ENCODE measurements at places on chromosomes 11 and 22.

- peak; percentile 83 for DNase-seq
These were observed 1.3 kb downstream of the MACROD1 start for GRCh38 chr11:64164392-64165312.

DNA sequence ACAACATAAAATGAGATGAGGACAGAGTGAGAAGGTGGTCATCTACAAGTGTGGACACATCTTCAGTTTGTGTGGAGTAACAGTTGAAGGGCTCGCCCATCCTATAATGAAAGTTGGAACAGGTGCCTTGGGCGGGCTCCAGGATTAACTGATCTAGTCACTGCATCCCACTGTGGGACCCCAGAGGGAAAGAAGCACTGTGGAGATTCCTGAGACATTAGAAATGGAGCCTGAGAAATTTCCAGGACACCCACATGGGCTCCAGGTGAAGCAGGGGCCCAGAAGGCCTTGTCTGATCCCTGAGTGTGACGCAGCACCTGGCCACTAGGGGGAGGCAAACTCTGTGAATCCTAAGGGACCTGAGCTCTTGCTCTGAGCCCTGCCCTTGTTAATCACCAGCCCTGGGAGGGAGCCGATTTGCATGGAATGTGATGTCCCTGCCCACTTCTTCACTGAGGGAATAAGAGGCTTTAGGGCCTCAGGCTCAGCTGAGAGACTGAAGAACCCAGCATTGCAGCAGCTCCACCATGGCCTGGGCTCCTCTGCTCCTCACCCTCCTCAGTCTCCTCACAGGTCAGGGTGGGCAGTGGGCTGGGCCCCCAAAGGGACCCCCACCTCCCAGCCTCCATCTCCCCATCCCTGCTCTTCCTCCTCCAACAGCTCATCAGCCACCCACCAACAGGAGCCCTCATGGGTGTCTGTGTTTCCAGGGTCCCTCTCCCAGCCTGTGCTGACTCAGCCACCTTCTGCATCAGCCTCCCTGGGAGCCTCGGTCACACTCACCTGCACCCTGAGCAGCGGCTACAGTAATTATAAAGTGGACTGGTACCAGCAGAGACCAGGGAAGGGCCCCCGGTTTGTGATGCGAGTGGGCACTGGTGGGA lies 98.4 kb downstream of the VPREB1 start:
- DNase-seq, result no peak

- no peak for DNase-seq
These were observed 37.9 kb downstream of the MUC2 start for GRCh38 chr11:1112351-1113191.

GRCh38 chr11:11239959-11240358 lies 113.1 kb downstream of the CSNK2A3 start:
- no peak for DNase-seq

- DNase-seq, result no peak
These were observed 1.6 kb upstream of the CRYBA4 start for GRCh38 chr22:26620197-26620596.

DNA sequence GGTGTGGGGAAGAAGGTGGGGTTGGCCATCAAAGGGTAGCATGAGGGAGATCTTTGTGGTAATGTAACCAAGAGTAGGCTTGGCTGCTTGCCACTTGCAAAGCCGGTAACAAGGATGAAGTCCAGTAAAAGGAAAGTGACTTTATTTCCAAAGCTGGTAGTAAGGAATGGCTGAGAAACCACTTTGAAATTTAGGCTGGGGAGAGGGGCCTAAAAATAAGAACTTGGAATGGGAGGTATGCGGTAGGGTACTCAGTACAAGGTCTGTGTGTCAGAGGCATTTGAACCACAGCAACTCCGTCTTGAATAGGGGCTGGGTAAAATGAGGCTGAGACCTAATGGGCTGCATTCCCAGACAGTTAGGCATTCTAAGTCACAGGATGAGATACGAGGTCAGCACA lies 216.0 kb upstream of the ISX start:
- no peak for DNase-seq

- DNase-seq, result no peak
These were observed 234.0 kb downstream of the MIAT start for GRCh38 chr22:26891429-26891828.

DNA sequence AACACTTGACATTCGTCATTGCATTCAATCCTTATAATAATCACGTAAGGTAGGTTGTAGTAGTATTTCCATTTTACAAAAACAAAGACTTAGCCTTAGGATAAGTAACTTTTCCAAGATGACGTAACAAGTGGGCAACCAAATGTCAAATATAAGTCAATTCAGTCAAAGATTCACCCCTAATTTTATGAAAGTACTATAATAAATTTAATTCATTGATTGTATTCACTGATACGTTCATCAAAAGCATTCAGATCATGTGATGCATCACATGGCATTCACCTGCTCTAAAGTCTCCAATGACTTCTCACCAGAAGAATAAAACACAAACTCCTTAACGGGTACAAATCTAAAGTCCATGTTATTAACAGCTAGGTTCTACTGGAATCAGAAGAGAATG lies 2.1 kb downstream of the KIF18A start:
- DNase-seq, result no peak

DNA sequence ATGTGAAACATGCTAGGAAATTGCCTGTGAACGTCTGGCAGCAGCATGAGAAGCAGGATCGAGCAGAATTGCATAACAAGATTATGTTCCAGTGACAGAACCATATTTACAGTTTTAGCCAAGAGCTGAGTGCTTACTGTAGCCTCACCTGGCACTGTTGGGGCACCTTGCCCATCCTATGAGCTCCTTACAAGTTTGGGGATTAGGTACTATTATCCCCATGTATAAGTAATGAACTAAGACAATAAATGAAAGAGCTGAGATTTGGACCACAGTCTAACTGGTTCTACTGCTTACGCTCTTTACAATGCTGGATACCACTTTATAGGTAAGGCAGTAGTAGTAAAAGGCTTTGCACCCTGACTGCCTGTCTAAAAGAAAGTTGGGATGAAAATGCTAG lies 17.1 kb upstream of the PATE1 start:
- DNase-seq, result no peak

DNA sequence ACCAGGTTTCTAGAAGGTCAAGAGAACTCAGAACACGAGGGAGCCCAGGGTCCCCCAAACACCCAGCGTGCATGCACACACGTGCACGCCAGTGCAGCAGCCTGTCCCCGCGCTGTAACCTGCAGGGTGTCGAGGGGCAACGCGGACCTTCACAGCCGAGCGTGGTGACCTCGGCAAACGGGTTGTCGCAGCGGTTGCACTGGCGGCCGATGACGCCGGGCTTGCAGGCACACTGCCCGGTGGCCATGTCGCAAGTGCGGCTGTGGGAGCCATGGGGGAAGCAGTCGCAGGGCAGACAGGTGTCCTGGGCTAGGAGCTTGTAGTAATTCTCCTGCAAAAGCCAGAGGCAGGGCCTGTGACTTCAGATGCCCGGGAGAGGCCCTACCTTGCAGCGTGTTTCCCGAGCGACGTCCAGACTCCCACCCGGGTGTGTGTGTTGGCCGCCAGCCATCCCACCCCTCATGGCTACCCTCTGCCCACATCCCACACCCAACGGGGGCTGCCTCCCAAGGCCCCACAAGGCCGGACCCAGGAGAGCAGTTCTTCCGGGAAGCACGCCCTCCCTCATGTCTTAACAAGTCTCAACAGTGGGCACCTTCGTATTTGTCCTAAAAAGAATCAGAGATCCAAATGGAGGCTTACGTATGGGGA lies 56.1 kb downstream of the TRMU start:
- no peak for DNase-seq

DNA sequence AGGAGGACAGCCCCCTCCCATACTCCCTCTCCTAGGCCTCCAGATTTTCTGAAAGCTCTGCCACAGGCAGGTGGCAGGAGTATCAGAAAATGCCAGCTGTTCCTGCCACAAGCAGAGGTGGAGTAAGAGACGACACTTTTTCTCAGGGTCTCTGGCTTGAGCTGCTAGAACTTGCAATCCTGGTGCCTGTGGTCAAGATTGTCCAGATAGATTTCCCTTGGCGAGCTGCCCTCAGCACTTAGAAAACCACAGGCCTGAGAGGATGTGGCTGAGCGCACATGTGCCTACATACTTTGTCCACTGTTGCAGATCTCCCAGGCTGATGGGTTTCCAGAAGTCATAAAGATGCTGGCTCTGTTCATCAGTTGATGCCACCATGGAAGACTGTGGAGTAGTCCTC lies 65.7 kb upstream of the NAV2 start:
- no peak for DNase-seq

DNA sequence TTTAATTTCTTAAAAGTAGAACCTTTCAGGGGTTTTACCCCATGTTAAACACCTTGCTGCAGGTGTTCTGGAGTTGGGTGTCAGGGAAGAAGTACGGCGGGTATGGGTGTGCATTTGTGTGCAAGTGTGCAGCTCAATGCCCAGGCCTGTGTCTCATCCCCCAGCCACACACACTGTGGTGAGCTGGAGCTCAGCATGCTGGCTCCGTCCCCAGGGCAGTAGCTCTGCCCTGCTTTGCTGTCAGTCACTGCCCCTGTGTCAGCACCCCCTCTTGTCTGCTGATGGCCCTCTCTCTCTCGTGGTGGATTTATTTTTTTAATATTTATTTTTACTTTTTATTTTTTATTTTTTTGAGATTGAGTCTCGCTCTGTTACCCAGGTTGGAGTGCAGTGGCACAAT lies 35.8 kb upstream of the MYO18B start:
- no peak for DNase-seq

DNA sequence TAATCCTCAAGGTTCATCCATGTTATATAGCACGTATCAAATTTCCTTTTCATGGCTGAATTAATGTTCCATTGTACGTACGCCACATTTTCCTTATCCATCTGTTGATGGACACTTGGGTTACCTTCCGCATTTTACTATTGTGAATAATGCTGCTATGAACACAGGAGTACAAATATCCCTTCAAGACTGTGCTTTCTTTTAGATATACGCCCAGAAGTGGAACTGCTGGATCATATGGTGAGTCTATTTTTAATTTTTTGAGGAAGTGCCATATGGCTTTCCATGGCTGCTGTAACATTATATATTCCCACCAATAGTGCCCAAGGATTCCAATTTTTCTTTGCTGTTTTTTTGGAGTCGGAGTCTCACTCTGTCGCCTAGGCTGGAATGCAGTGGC lies 6.0 kb downstream of the MRPL40 start:
- no peak for DNase-seq

- DNase-seq, result no peak
These were observed 8.7 kb downstream of the PRR5 start for GRCh38 chr22:44710474-44711240.

DNA sequence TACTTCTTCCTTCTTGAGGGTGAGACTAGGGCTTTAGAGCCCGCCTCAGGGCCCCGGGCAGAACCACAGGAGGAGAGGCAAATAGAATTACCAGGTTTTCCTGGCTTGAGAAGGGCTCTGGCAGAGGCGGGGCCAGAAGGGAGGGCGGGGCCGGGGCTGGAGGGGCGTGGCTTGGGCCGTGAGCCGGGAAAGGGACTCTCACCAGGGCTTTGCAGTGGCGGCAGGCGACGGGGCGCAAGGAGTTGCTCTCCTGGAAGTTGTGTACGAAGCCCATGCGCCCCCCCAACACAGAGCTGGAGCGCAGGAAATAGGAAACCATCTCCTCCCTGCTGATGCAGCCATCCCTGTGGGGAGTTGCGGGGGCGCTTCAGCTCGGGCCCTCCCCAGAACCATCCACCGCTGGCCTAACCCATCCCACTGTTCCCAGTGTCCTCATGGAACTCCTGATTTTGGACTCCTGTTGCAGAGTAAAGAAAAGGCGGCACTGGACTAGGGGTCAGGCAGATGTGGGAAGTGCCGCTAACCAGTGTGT lies 6.9 kb upstream of the NRXN2 start:
- no peak for DNase-seq

DNA sequence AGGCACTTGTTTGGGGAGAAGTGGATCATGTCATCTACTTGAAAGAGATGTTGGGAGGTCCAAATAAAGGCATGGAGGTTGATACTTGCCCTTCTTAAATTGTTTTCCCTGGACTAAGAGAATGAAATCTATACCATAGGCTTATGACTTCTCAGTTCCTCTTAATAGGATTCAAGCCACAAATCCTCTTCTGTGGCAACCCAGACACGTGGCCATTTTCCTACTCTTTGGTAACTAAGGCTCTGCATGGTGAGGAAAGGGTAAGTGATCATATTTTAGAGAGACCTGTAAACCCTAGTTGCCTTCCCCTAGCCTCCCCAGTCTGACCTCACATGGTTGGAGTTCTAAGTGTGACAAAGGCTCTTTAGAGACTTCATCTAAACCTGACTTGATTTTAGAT lies 72.9 kb upstream of the CD44 start:
- no peak for DNase-seq

DNA sequence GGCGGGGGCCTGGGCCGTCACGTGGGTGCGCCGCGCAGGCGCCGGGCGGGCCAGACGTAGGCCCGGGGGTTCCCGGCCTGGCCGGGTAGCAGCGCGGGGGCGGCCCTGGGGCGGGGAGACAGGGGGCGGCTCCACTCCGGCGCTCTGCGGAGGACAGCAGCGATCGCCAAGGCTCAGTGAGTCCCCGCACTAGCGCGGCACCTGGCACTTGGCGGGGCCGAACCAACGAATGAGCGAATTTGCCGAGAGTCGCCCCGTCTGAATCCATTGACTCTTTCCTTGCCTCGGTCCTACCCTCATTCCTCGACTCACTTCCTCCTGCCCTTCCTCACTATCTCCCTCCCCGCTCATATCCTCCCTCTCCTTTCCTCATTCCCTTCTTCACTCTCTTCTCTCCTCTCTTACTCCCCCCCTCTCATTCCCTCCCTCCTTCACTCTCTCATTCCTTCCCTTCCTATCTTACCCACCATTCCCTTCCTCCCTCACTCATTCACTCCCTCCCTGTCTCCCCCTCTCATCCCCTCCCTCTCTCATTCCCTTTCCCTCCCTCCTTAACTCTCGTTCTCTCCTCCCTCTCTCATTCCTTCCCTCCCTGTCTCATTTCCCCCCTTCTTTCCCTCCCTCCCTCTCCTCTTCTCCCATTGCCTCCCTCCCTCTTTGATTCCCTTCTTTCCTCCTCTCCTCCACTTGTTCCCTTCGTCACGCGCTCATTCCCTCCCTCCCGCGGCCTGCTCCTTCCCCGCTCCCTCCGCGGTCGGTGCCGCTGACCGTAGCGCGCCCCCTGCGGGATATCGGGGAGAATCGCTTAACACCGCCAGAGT lies 476 bp upstream of the KLHL22 start:
- peak; percentile 88 for DNase-seq
